Right renal cortex interstitium (tissue), 3 donors: ENCODE measurements at places on chromosomes 1 and 21.

GRCh38 chr1:30770150-30770549 is 12.6 kb upstream of the LAPTM5 start:
- no peak for DNase-seq

DNA sequence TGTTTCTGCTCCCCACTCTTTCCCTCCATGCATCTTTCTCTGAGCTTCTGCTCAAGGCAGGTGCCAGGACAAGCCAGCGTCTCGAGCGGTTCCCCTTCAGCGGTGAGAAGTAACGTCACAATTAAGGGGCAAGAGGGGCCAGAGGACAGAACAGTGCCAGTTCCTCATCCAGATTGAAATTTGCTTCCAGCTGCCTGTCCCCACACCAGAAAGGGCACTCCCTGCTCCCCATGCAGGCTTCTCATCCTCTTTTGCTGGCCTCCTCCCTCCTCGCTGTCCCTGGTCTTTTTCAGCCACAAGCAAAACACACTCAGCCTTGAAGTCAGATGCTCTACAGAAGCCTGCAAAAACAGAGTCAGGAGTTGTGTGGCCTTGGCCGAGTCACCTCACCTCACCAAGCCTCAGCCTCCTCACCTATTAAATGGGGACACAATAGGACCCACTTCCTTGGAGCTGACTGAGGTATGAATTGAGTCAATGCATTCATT is 35.0 kb upstream of the ECE1 start:
- DNase-seq = no peak

DNA sequence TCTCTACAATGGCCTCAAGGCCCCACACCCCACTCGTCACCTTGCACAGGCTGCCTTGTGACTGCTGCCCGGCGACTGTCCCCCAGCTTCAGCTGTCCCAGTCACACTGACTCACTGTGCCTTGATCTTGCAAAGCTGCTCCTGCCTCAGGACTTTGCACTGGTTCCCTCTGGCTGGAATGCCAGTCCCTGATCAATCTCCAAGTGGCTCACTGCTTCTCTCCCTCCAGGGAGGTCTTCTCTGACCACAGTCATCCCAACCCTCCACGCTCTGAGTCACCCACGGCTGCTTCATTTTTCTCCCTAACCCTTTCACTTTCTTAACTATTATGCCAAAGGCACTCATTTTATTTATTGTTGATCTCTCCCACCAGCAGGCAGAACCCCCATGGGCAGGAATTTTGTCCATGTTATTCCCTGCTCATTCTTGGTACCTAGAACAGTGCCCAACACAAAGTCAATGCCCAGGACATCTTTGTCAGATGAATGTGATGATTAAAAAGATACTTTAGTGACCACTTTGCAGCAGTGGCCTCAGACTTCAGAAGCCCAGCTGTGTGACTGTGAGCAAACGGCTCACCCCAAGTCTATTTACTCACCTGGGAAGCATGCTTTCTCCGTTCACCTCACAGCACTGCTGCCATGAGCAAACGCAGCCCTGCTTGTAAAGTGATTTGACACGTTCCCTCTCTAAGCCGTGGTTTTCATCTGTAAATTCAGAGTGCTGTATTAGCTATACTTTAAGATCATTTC is 53.4 kb downstream of the ZBTB18 start:
- no peak for DNase-seq

DNA sequence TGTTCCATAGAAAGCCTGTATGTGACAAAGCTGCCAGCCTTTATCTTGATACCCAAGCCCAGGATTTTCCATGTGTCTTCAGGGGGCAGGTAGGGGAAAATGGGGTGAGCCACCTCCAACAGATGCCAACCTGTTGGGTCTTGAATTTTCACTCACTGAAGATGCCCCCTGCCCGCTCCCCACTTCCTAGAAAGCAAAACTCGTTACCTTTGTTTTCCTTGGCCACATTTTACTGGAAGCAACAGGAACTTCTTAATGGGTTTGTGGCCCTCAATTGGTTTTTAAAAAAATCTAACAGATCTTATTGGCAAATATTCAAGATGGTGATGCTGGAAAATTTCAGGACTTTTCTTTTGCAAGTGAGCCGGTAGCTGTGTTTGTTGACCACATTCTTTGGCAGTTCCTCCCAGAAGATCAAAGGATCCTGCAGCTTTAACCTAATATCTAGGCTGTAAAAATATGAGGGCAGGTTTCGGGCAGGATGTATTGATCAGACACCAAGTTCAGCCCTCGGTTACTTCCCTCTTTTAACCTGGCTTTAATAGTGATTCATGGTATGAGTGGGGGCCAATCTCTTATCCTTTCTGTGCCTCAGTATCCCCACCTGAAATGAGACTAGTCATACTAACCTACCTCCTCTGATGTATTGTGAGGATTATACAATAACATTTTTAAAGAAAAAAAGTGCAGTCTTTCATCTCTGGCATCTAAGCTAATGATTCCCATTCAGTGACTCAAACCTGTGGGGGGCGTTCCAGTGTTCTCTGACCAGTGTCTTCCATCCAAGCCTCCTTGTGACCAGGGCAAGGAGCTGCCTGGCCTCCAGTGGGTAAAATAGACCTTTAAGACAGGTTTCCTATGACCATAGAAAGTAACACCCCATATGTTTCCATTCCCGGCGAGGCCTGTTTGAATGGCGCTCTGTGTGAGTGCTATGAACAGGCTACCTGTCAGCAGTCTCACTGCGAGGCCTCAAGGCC is 21.3 kb upstream of the GNPAT start:
- DNase-seq = no peak

DNA sequence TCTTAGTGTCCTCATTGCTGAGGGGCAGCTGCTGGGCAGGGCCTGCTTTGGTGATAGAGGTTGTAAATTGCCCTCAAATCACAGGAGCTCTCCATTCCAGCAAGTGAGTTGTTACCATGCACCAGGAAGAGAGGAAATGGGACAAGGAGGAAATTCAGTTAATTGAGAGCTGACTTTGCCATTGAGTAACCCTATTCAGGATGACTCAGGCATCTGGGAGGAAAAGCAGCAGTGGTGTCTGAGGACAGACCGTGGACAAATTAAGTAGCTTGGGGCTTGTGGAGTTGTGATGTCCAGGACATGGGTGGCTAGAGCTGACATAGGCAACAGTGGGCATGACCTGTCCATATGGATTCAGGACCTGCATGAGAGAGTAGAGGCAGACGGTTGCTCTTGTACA is 5.9 kb downstream of the ARHGEF10L start:
- DNase-seq = no peak

DNA sequence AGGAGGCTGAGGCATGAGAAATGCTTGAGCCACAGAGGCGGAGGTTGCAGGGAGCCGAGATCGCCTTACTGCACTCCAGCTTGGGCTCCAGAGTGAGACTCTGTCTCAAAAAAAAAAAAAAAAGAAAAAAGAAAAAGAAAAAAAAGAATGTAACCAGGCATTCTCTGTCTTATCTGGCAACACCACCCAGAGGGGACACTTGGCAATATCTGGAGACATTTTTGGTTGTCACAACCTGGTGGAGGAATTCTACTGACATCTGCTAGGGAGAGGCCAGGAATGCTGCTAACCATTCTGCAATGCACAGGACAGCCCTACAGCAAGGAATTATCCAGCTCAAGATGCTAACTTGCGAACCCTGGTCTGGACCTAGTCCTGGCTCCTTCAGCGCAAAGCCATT is 2.3 kb upstream of the CNR2 start:
- no peak for DNase-seq

DNA sequence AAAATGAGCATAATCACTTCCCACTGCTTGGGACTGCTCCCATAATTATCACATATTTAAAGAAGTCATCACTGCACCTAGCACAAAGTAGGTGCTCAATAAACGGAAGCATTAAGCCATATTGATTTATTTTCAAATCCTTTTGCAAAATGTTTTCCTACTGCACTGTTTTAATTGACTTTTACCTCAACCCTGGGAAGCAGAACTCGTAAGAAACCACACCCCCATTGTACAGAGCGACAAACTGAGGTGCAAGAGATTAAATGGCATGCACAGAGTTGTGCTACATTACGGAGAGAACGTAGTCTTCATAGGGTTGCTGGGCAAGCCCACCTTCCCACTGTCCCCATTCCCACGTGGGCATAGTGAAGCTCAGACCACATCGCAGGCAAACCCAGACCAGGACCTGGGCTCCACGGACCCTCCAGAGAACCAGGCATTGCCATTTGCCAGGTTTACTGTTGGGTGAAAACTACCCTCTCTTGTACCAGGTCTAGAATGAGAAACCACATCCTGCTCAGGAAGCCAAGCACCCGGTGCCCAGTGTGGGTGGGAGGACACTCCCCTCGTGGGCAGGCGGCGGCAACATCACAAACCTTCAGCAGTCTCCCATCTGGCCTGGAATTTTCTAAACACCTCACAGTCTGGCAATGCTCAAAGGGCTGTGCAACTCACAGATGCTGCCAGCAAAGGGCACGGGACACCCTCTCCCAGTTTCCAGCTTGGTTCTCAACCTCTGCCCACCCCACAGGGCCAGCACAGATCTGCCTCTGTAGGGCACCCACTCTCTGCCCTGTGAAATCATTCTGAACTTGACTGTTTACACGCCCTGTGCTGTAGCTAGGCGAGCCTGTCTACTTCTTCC is 8.2 kb downstream of the IFFO2 start:
- DNase-seq = no peak

DNA sequence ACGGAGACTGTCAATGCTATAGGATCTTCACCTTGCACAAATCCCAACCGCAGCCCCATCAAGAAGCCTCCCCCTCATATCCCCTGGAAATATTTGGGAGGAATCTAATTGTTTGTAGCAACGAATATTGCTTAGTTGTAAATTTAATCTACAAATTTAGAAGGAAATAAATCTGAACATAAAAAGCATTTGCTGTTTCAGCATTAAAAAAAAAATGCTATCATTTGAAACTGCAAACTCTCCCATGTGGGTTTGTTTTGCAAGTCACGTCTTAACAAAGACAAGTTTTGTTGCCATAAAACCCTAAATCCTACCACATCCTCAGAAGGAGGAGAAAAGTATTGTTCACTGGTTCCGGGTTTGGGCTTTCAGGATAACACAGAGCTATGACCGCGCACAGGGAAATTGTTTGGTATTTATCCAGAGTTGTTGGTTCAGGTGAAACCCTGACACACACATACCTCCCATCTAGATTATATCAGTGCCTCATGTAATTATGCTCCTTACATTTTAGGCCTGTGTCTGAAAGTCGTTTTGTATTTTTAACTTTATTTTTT is 279.6 kb downstream of the TM2D1 start:
- DNase-seq = no peak

DNA sequence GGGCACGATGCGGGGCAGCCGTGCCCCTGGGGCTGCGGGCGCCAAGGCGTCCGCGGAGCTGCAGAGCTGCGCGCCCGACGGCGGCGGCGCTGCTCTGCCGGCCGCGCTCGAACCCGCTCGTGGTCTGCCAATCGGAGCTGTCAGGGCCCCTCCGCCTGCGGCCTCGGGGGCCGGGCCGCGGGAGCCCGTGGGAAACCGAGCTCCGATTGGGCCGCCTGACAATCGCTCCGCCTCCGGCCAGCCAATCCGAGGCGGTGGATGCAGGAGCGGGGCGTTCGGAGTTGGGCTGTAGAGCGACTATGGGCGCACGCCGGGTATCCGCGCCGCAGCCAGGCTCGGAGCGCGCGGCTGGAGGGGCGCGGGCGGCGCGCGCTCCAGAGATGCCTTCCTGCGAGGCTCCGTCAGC is 100.5 kb upstream of the SOD1 start:
- peak; percentile 90 for DNase-seq

DNA sequence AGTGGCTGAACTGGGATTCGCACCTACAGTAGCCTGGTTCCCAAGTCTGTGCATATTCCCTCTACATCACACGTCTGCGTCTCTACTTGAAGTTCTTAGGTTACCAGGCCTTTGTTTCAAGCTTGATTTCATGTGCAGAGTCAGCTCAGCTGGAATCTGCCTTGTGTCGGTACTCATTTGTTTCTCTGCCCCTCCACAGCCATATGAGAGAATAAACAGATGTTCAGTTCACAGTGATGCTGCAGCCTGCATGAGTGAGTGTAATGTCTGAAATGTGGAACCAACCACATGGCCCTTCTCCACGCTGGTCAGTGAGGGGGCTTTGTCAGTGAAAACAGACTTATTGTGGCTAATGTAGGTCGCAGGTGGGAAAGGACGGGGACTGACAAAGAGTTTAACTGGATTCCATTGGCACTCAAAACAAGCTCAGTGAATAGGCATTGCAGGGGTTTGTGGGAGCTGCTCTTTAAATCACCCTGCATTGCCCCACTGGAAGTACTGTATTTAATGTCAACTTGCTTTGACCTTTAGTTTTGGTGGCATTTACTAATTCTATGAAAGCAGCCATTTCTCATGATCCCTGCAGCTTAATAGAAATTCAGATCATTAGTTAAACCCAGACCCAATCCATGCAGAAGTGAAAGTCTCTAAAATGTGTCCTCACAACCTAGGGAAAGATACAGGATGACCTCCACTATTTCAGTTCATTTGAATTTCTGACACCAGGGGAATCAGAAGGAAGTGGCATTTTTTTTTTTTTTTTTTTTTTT is 136.4 kb upstream of the FAM78B start:
- no peak for DNase-seq

- DNase-seq = peak; percentile 32
Measured at GRCh38 chr1:10943991-10944730, 68.3 kb upstream of the TARDBP start.

- no peak for DNase-seq
Measured at GRCh38 chr1:36337830-36338229, 14.4 kb upstream of the EVA1B start.

DNA sequence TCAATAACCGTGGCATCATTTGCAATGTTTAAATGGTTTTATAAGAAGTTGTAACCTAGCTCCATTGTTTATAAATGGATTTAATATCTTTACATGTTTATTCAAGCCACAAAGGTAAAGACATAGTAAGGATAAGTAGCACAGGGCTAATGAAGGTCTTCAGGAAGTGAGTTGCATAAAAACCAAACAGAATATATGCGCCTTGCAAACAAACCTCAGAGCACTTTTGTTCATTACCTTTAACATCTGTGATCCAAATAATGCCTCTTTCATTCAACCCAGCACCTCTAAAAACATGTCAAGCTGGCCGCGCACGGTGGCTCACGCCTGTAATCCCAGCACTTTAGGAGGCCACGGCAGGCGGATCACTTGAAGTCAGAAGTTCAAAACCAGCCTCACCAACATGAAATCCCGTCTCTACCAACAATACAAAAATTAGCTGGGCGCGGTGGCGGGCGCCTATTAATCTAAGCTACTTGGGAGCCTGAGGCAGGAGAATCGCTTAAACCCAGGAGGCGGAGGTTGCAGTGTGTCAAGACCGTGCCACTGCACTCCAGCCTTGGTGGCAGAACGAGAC is 25.3 kb downstream of the BRINP3 start:
- DNase-seq = no peak

GRCh38 chr21:35257413-35257812 is 208.3 kb upstream of the RUNX1 start:
- no peak for DNase-seq
